ENCODE measurements at places on chromosomes 2 and 18.

DNA sequence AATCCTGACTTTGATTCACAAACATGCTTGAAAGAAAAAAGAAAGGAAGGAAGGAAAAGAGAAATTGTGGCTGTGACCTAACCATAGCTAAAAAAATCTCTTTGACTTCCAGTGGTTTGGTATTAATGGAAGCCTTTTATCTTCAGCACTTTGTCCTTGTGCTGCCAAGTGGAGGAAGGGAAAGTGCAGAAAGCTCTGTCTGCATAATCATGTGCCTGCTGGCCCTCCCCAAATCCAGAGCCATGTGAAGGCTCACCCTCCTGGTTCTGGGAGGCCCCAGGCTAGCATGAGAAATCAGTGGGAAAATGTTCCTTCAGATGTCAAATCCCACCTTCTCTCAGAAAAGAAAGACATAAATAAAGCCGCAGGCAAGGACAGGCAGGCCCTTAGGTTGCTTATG, 48.3 kb upstream of the BMPR2 start:
- DNase-seq = no peak

GRCh38 chr2:74199275-74199701, 873 bp downstream of the MTHFD2 start:
- no peak for DNase-seq

DNA sequence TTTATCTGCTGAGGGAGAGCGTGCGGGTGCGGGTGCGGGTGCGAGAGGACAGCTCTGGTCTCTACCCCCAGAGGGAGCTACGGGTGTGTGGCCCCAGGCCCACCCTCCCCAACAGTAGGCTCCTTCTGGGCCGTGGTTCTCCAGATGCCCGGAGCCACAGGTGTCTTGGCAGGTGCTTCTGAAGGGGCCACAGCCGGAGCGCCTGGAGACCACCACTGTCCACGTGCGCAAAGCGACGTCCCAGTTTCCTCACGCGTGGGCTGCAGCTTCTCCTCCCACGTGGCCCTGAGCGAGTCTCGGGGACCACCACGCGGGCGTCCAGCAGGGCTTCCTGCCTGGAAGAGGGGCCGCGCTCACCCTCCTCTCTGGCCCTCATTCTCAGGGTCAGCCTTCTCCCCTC, 90.6 kb downstream of the BIN1 start:
- no peak for DNase-seq

DNA sequence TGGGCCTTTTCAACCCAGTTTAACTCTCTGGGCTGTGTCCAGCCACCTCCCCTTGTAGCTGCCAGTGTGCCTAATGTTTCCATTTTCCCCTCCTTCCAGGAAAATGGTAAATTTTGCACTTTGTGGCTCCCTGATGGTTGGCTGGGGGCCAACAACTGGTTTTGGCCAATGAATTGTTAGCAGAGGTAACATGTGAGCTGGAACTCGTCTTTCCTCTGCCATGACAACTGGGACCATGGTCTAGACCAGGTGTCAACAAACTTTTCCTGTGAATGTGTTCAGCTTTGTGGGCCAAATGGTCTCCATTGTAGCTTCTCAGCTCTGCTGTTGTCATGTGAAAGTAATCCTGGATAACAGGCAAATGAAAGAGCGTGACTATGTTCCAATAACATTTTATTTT, 87.2 kb downstream of the DDX1 start:
- no peak for DNase-seq

GRCh38 chr18:34993289-34993688, 47.9 kb upstream of the MAPRE2 start:
- no peak for DNase-seq

DNA sequence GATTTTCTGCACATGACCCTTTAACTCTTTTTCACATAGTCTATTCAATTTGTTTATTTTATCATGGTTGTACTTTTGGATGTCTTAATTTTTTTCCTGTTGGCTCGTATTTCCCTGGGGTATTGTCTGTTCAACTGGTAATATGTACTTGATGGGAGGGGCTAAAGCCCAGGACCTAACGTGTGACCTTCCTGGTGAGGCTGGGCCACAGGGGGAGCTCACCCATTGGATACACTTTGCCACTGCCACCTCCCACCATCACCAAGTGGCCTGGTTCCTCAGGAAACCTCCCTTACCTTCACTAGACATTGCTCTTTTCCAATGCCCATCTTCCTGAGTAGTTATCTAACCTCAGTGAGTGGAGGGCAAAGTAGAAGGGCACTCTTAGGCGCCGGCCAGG, 143.9 kb upstream of the LTBP1 start:
- no peak for DNase-seq

- no peak for DNase-seq
These were observed 68.2 kb downstream of the HPCAL1 start for GRCh38 chr2:10370895-10371294.

GRCh38 chr2:229920011-229920641, 1.7 kb downstream of the TRIP12 start:
- no peak for DNase-seq
